ENCODE measurements at places on chromosomes 3 and 15.

GRCh38 chr3:113628788-113629187 is 67.7 kb downstream of the USF3 start:
- no peak for DNase-seq

DNA sequence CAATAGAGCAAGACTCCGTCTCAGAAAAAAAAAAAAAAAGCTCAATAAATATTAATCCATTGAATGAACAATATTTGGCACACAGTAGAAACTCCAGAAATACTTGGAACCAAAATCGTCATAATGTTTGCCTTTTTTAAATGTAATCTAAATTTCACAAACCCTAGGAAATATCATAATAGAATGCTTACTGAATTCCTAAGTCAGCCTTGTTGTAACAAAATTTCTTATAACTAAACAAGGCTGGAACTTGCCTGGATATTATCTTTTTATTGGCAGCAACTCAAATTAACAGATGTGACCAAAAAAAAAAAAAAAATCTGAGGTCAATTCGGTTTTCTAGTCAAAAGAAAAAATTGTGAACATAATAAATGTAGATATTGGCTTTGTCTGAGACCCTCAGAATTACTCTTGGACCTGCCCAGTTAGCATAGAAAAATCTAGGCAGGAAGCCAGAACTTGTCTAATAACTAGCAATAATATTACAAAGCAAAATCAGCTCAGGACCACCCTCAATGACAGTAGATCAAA is 33.3 kb downstream of the GABPB1 start:
- DNase-seq = no peak

- no peak for DNase-seq
These were observed 205.8 kb downstream of the SLCO3A1 start for GRCh38 chr15:92059036-92059970.

DNA sequence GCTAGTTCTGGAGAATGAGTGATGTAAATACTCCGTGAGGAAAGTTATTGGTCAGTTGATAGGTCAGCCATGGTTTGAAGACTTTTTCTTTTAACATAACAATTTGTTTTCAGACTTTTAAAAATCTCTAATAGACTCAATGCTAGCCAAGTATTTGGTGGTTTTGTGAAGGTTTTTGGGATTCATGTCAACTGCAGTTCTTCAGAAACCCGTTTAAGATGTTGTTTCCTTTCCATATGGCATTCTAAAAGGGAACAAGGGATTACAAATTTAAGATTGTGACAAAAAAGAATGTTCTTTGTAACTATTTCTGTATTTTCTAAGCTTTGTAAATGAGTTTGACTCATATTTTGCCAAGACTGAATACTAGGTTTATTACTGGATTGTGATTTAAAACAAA is 281.7 kb upstream of the COL8A1 start:
- no peak for DNase-seq

DNA sequence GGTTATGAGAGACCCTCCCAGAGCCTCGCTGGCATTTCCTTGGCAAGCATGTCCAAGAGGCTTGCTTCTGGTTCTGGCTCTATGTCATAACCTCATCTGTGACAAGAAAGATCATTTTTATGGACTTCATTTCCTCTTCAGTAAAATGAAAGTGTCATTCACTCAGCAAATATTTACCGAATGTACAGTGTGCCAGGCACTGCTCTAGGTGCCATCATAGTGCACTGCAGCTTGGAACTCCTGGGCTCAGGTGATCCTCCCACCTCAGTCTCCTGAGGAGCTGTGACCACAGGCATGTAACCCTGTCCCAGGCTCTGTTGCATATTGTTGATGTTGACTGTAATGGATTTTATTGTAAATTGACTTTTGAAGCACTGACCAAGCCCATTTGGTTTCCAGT is 18.7 kb upstream of the ITPKA start:
- no peak for DNase-seq

GRCh38 chr15:67132276-67132675 is 66.9 kb downstream of the SMAD3 start:
- DNase-seq = no peak

GRCh38 chr15:42375941-42376340 is 16.6 kb downstream of the CAPN3 start:
- no peak for DNase-seq

- no peak for DNase-seq
These were observed at the start of gene HESX1 for GRCh38 chr3:57199895-57200297. Gene HESX1, minus strand, starts transcription at chr3:57199978. Its CDS starts 60 bp downstream, at chr3:57199918.

GRCh38 chr3:46668591-46668990 is 24.9 kb downstream of the ALS2CL start:
- DNase-seq = peak; percentile 4

DNA sequence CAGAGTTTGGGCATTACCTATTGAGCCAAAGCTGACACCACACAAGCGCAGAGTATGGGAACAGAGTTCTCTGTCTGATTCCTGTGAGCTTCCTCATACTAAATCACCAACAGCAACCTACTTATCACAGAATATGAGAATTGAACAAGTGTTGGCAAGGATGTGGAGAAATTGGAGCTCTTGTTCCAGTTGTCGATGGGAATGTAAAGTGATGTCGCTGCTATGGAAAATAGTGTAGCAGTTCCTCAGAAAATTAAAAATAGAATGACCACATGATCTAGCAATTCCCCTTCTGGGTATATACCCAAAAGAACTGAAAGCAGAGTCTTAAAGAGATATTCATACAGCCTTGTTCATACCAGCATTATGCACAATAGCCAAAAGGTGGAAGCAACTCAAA is 33.4 kb downstream of the CD86 start:
- DNase-seq = no peak

GRCh38 chr15:35289024-35289617 is 204.0 kb upstream of the NANOGP8 start:
- no peak for DNase-seq

DNA sequence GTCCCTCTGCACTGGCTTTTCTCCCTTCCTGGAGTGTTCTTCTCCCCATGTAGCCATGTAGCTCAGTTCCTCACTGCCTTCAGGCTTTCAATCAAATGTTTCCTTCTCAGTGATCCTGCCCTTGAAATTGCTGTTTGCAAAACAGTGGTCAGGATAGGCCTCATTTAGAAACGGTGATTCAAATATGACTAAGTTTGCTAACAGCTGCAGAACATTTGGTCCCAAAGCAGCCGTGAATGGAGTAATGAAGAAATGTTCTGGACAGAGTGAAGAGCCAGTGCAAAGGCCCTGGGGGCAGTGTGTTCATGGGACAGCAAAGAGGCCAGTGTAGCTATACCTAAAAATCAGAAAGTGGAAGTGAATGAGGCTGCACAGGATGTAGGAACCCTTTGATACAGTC is 223.4 kb downstream of the FEZF2 start:
- DNase-seq = no peak

Measured in T-helper 17 cell (primary cell).